ENCODE measurements at places on chromosomes 7 and 10.

- DNase-seq, result no peak
Measured at GRCh38 chr7:150358988-150359621, 9.5 kb upstream of the REPIN1 start.

- DNase-seq, result no peak
Measured at GRCh38 chr10:47456079-47456785, 27.7 kb downstream of the ANXA8 start.

GRCh38 chr7:30771880-30772425 is 736 bp downstream of the MINDY4 start:
- DNase-seq, result peak; percentile 50

GRCh38 chr7:92333866-92334265 is 88.1 kb downstream of the ANKIB1 start:
- no peak for DNase-seq

GRCh38 chr7:148872188-148872587 is 11.9 kb downstream of the EZH2 start:
- DNase-seq, result no peak
